ENCODE measurements at places on chromosomes 6 and 20.

- DNase-seq, result no peak
Measured at GRCh38 chr6:133973109-133973971, 20.3 kb downstream of the TBPL1 start.

DNA sequence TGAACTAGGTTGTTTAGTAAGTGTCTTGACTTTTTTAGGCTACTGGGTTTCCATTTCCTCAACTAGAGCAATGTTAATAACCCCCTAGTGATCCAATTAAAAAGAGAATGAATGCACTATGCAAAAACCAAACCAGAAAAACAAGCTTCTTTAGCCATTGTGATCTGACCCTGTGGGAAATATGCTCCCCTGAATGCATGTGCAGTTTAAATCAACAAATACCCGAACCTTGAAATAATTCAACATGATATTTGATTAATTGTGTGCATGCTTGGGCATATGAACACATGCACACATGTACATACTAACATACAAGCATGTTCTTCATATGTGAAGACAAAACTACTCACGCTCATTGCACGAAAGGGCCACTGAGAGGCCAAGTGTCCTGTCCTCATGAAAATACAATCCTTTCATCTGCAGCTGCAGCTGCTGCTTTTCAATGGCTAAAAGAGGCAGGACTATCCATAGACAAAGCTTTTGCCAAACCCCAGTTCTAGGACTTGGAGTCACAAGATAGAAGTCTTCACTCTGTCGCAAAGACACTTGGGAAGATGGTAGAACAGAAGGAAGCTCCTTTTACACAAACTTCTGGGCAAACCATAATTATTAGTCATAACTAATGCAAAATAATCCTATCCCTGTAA lies 207.1 kb upstream of the POU3F2 start:
- DNase-seq, result no peak

DNA sequence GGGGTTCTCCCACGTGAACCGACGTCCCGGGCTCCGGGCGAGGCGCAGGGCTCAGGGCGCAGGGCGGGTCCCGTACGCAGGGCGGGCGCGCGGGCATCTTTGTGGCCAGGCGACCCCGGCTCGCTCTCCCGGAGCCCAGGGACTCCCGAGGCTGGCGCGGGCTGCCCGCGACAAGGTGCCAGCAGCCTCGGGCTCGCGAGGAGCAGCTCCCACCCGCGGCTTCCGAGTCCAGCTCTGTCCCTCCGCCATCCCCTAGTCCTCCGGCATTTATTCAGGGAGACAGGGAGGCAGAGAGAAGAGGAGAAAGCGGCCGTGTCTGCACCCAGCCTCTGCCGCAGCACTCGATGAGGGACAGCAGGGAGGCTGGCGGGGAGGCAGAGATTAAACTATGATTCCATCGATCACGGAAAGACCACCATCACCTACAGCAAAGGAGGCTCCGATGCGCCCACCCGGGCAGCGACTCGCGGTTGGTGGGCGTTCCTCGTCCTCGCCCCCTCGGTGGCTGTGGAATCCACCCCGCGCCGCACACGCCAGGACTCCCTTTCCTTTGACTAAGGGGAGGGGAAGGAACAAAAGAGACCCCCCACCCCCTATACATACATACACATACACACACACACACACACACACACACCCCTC lies 1.1 kb downstream of the RGS17 start:
- peak; percentile 38 for DNase-seq

GRCh38 chr20:50020288-50020687 lies 37.5 kb downstream of the SNAI1 start:
- DNase-seq, result no peak

DNA sequence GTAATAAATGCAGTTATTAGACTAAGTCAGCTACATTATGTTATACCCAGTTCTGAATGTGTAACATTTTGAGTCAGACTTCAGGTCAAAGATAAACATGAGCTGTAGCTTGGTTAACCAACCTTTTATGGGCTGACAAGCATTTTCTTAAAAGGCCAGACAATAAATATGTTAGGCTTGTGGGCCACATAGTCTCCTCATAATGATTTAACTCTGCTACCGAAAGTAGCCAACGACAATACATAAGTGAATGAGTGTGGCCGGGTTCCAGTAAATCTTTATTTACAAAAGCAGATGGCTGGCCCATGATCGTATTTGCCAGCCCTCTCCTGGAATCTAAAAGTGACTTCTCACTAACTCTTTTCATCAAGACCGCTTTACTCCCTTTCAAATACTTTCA lies 49.9 kb downstream of the ATG5 start:
- no peak for DNase-seq

- DNase-seq, result no peak
Measured at GRCh38 chr20:46928580-46929132, 34.0 kb downstream of the EYA2 start.

DNA sequence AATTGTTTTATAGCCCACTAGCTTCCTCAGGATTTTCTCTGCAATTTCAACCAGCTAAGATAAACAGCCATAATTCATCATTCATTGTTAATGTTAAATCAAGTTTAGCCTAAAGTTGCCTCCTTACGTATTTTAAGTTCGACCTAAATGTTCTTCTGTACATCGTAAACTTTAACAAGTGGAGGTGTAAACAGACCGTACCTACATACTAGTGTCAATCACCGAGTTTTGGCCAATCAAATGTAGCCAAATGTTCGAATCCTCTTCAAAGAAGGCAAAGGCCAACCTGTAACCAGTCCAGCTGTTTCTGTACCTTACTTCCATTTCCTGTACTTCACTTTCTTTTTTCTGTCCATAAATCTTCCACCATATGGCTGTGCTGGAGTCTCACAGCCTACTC lies 13.5 kb downstream of the MBOAT1 start:
- DNase-seq, result no peak

- DNase-seq, result no peak
Measured at GRCh38 chr6:44820321-44820720, 432.8 kb downstream of the CDC5L start.

- no peak for DNase-seq
Measured at GRCh38 chr6:41257369-41258195, 28.9 kb downstream of the TREM1 start.

- DNase-seq, result no peak
Measured at GRCh38 chr20:20611167-20611566, 101.3 kb downstream of the RALGAPA2 start.

- DNase-seq, result no peak
Measured at GRCh38 chr20:40462566-40462965, 226.5 kb downstream of the MAFB start.

DNA sequence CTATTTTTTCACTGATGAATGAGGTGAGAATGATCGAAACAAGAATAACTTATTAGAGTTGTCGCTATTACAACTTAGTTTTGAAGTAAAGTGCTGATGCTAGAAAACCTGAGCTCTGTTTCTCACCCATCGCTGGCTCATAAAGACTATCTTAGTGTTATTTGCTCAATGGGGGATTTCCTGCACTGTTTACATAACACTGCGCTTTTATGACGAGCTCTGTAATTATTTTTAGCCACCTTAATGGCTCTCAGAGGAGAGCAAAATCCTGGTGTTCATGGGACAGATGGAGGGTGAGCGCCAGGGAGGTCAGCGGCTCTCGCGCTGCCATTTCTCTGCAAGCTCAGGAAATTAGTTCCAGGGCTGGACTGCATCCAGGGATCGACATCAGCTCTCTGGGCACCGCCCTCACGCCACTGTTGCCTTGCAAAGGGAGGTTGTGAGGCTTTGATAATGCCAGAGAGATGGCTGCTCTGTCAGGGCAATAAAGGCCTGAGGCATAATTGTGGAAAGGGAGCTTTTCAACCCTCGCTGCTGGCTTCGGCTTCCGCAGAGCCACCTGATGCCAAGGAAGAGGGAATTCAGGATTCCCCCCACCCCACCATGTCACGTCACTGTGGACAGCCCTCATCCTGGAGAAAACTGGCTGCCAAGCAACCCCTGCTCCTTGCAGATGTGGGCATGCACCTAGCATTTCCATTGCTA lies 72.0 kb downstream of the DACT2 start:
- no peak for DNase-seq

DNA sequence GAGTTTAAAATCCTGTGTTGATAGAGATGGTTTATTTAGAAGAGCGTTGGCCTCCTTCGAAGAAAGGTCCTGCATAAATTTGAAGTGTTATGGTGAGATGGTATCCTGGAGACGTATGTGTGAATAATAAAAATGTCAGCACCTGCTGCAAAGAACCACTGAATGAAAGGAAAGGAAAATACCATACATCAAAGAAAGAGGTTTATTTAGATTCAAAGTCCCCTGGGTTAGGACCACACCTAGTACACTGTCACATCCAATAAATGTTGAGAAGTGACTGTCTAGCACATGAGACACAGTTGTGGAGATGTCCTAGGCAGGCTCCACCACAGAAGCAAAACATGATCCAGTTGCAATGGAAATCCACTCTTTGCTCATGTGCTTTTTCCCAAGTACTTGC lies 214.7 kb downstream of the PAX1 start:
- DNase-seq, result no peak

DNA sequence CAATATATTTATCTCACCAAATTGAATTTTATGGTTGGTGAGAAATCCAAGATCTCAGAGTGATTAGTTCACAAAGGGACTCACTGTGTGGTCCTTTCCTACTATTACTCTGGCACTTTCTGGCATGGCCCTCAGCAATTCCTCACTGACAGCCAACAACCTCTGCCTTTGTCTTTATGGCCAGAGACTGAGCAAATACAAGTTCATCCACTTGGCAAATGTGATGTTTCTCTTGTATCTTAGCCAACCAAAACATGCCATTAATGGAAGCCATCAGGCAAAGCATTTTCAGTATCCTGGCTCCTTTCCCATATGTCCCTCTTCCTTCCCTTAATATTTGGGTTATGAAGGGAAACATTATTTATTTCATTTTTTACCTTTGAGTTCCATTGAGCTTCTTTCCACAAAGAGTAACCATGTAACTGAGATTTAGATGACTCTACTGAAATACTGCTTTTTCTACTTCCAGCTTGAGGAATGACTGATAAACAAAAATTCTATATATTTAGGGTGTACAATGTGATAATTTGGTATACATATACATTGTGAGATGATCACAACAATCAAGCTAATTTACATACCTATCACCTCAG lies 30.8 kb upstream of the SMLR1 start:
- DNase-seq, result peak; percentile 66

DNA sequence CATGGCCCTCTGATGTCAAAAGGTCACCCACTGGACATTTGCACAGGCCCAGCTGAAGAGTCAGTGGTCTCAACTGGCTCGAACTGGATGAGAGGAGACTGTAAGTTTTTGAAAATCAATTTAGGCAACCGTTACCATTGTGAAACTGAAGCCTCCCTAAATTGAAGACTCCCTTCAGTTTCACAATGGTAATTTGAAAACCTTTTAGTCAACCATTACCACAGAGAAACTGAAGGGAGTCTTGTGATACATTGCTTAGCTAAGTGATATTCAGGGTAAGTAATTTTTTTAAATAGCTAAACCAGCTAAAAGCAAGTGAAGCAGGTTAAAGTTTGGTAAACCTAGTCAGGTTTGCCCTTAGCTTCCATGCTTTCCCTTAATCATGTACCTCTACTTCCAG lies 197.3 kb upstream of the NT5E start:
- DNase-seq, result no peak

GRCh38 chr6:164051427-164051826 lies 636.9 kb downstream of the QKI start:
- no peak for DNase-seq

- DNase-seq, result no peak
Measured at GRCh38 chr6:36581716-36582115, 12.4 kb upstream of the SRSF3 start.

- DNase-seq, result no peak
Measured at GRCh38 chr6:144190593-144190992, 40.3 kb downstream of the STX11 start.

DNA sequence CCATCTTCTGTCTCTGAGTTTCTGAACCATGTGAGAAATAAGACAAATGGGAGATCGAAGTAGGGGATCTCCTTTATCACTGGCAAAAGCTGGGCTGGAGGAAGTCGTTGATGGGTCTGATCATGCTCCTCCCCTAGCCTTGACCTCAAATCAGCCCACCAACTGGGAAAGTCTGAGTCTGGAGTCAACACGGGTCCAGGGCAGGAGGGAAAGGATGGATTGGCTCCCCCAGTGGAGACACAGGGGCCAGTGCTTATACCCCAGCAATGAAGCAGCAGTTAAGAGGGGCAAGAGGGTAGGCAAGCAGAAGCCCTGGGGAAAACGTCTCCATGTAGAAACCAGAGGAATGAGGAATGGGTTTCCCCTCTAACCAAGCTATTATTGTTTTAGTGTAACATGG lies 152.6 kb downstream of the TBC1D7 start:
- DNase-seq, result no peak

DNA sequence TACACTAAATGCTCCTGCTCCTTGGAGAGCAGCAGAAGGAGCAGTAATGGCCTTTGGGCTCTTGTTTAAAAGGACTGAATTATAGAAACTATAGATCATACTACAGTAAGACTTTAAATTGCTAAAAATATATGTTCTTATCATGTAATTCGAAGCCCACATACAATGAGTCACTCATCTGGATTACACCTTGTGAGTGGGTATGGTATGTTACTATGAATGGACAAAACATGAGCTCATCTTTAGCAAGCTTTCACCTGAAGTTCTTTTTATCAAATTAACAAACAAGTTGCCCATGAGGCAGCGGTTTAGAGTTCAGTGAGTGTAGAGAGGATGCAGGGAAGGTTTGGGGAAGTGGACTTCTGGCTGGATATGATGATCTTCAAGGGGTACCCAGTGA lies 114.4 kb upstream of the CCN2 start:
- no peak for DNase-seq

DNA sequence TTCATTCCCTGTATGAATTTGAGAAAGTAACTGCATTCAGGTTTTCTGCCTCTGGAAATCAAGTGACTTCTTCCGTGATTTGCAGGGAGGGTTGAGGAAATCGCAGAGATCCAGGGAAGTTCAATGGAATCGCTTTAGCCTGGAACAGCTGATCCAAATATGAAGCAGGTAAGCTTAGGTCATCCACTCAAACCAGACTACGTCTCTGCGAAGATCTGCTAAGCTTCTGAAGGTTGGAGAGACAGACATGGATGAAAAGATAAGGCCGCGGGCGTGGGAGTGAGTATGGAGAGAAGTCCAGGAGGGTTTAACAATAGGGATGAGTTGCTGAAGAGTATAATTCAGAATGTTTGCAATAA lies 34.2 kb upstream of the BTN3A2 start:
- no peak for DNase-seq

GRCh38 chr6:44487002-44487401 lies 99.5 kb downstream of the CDC5L start:
- DNase-seq, result no peak

GRCh38 chr6:16998461-16998860 lies 103.4 kb upstream of the STMND1 start:
- no peak for DNase-seq

GRCh38 chr20:17023806-17024205 lies 203.0 kb upstream of the PCSK2 start:
- DNase-seq, result no peak

- DNase-seq, result peak; percentile 55
Measured at GRCh38 chr6:5511954-5512353, 250.6 kb downstream of the FARS2 start.

DNA sequence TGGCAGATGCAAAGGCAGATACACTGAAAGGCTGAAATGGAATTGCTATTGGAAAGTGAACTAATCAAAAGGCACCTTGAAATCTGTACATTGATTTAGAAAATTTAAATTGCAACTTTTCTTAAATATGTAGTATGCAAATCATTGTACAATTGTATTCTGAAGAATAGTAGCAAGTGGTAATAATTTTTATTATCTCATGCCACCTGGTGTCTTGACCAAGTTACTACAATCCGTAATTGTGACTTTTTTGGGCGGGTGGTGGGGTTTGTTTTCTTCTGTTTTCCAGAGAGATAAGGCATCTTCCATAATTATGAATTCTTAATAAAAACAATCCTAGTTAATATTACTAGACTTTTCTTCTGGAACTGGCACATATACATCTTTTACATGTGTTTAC lies 12.5 kb upstream of the BCKDHB start:
- peak; percentile 15 for DNase-seq

- DNase-seq, result no peak
Measured at GRCh38 chr6:127738423-127738822, 161.4 kb downstream of the C6orf58 start.

Data from hepatic stellate cell (primary cell).